ENCODE measurements at places on chromosomes 12 and 14.

GRCh38 chr14:66508846-66509621, 1.1 kb downstream of the GPHN start:
- peak; percentile 25 for DNase-seq

GRCh38 chr12:89528434-89528833, 2.6 kb upstream of the POC1B start:
- no peak for DNase-seq

GRCh38 chr14:80521456-80521855, 310.2 kb upstream of the DIO2 start:
- DNase-seq = no peak

GRCh38 chr14:103731916-103732867, 16.6 kb downstream of the ZFYVE21 start:
- DNase-seq = no peak

GRCh38 chr14:38238878-38239277, 17.0 kb downstream of the CLEC14A start:
- no peak for DNase-seq

GRCh38 chr12:18898470-18898869, 160.6 kb downstream of the CAPZA3 start:
- no peak for DNase-seq

- DNase-seq = no peak
Observed at GRCh38 chr12:128797119-128798118, 26.3 kb downstream of the SLC15A4 start.

- DNase-seq = no peak
Observed at GRCh38 chr14:104968541-104969401, 9.4 kb downstream of the AHNAK2 start.

GRCh38 chr12:6747216-6747615, 5.7 kb downstream of the MLF2 start:
- DNase-seq = no peak

- no peak for DNase-seq
Observed at GRCh38 chr12:25495331-25496097, 57.6 kb downstream of the LMNTD1 start.

- no peak for DNase-seq
Observed at GRCh38 chr14:56351861-56352260, 227.7 kb upstream of the TMEM260 start.

GRCh38 chr14:22979748-22980392, 2.5 kb downstream of the AJUBA start:
- DNase-seq = no peak

GRCh38 chr12:41992022-41992421, 152.7 kb downstream of the GXYLT1 start:
- no peak for DNase-seq

- no peak for DNase-seq
Observed at GRCh38 chr12:105192624-105193225, 43.2 kb downstream of the APPL2 start.

DNA sequence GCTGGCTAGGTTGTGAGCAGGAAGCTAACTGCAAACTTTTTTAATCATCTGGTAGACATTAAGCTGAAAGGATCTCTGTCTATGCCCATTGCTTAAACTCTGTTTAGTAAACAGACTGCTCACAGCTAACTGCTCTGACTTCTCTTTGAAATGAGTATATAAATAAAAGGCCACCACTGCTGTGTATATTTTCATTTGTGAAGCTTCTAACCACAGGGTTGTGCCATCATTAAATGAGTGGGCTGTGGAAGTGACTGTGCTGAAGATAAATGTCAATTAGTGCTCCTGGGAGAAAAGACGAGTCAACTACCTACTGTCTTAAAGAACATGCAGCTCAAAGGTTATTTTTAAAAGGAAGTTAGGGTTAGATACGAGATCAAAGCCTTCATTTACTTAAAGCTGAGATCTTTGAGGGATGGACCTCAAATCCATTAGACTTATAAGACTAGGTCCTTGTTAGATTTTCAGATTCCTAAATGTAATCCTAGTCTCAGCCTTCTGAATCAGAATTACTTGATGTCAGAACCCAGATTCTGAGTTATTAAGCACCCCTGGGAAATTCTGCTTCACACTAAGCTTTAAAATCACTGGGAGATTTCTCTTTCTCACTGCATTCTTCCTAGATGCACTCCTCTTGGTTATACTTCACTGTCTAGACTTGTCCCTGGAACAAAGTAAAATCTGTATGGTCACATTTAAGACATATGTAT, 213.1 kb upstream of the FLRT2 start:
- DNase-seq = no peak

DNA sequence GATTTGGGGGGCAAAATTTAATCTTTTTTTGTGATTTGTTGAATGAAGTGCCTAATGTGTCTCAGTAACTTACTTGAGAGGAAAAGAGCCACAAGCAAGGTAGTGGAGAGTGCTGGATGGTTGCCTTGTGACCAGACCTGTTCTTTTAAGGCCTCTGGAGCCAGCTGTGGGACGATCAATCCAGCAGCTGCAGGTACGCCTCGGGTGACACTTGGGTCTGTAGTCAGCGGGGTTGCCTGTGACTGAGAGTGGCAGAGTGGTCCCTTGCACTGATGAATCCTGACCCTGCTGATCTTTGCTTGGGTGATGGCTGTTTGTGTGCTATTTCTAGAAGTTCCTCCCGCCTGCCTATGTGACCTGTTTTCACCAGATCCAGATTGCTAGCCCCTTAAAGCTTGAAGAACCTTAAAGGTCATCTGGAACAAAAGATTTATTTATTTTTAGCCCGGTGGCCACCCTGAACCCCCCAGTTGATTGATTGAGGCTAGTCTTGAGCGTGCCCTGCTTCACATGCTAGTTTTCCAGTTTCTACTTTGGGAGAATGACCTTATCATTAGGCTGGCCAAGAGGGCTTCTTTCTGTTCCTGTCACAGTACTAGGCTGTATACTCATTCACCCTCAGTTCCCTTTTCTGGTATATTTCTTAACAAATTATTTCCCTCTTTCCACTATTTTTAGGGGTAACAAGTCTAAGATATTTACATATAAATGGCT, 23.2 kb downstream of the PRKCH start:
- no peak for DNase-seq

- DNase-seq = no peak
Observed at GRCh38 chr14:106201376-106201775, 675.0 kb downstream of the TMEM121 start.

GRCh38 chr14:24196071-24197055, 1.1 kb upstream of the TM9SF1 start:
- DNase-seq = no peak

DNA sequence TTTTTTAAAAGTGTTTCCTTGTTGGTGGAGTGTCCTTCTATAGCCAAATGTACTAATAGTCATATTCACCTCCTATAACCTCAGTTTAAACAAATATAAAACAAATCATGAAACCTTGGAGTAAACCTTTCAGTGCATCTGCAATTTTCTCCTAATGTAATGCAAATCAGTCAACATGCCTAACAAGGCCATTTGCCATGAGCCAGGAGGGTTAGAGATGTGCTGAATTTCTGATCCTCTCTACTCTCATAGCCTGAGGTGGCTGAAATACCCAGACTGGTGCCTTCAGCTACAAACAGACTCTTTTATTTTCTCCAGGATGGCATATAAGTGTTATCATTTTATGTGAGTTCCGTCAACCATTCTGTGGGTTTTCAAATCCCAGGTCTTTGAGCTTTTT, 908.1 kb downstream of the GALC start:
- no peak for DNase-seq

GRCh38 chr14:106210650-106211049, 684.3 kb downstream of the TMEM121 start:
- no peak for DNase-seq

- DNase-seq = no peak
Observed at GRCh38 chr12:7136676-7137075, 6.5 kb downstream of the CLSTN3 start.

- DNase-seq = no peak
Observed at GRCh38 chr14:104385531-104386101, 193.9 kb upstream of the C14orf180 start.

DNA sequence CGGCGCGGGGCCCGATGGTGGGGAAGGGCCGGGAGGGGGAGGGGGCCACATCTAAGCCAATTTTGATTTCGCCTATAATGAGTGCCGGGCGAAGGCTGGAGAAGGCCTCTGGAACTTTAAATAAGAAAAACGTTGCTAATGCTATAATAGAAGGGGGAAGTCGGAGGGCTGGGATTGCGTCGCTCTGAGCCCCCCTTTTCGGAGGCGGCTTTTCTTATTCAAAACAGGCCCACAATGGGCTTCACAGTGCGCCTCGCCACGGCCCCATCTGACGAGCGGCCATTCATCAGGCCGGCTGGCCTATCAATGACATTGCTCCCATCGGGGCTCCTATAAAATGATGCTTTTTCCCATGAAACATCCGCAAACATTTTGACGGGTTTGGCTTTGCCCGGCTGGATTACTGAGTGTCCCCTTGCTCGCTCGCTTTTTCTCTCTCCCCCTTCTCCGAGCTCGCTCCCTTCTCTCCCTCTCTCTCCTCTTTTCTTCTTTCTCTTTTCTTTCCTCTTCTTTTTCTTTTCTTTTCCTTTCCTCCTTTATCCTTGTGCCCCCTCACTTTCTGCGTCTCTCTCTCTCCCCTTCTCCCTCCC, at the start of gene RFX4:
TSS of gene RFX4 (plus strand) at position 364 of the 590 bp plus-strand sequence. CDS start 317 bp downstream, outside the sequence.
- DNase-seq = no peak

DNA sequence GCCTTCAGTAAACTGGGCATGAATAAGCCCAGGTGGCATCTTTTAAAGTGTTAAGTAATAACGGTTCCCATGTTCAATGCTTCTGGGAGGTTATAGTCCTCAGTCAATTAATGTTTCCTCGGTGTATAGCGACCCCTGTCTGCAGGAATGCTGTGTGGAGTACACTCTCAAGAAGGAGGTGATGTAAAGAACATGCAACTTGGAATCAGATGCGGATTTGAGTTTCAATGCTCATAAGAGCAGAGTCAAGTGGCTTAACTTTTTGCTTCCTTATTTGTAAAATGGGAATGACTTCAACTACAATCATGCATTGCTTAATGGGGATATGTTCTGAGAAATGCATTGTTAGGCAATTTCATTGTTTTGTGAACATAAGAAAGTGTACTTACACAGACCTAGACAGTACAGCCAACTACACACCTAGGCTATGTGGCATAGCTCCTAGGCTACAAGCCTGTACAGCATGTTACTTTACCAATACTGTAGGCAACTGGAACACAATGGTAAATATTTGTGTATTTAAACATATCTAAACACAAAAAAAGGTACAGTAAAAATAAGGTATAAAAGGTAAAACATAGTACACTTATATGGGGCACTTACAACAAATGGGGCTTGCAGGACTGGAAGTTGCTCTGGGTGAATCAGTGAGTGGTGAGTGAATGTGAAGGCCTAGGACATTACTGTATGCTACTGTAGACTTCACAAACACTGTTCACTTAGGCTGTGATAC, 6.7 kb upstream of the MRPS35 start:
- DNase-seq = peak; percentile 22

- peak; percentile 29 for DNase-seq
Observed at GRCh38 chr14:67411820-67412421, at the start of gene PLEK2. TSS of gene PLEK2 (minus strand) at chr14:67412165. CDS start at chr14:67412059, 106 bp downstream.

- DNase-seq = no peak
Observed at GRCh38 chr12:24268663-24269186, 319.3 kb upstream of the SOX5 start.

- no peak for DNase-seq
Observed at GRCh38 chr12:14958361-14959125, 2.9 kb downstream of the ARHGDIB start.

GRCh38 chr12:80715713-80716249, 931 bp upstream of the MYF5 start:
- DNase-seq = no peak

- no peak for DNase-seq
Observed at GRCh38 chr14:54356172-54356571, 40.6 kb upstream of the CDKN3 start.

GRCh38 chr14:29222006-29222405, 455.4 kb downstream of the FOXG1 start:
- no peak for DNase-seq

DNA sequence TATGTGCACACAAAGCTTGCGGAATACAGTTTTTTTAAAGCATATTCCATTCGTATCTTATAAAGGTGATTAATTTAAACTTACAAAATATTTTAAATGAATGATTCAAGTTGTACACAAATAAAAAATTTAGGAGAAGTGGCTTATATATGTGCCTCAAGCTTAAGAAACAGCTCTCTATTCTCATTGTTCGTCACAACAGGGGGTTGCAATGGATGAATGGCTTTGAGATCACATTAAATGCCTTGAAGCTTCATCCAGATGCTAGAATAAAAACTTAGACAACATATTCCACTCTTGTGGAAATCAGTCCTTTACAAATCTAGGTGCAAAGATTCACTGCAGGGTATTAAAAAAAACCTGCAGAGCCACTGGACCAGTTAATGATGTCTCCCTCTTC, 303.9 kb upstream of the LRFN5 start:
- no peak for DNase-seq

GRCh38 chr12:86712425-86712843, 456.2 kb upstream of the MGAT4C start:
- DNase-seq = no peak

GRCh38 chr12:62520361-62520760, 53.7 kb downstream of the MON2 start:
- DNase-seq = no peak
